ENCODE measurements at places on chromosomes 12 and 14.

- DNase-seq, result no peak
Measured at GRCh38 chr12:6929466-6930452, 2.0 kb downstream of the ATN1 start.

DNA sequence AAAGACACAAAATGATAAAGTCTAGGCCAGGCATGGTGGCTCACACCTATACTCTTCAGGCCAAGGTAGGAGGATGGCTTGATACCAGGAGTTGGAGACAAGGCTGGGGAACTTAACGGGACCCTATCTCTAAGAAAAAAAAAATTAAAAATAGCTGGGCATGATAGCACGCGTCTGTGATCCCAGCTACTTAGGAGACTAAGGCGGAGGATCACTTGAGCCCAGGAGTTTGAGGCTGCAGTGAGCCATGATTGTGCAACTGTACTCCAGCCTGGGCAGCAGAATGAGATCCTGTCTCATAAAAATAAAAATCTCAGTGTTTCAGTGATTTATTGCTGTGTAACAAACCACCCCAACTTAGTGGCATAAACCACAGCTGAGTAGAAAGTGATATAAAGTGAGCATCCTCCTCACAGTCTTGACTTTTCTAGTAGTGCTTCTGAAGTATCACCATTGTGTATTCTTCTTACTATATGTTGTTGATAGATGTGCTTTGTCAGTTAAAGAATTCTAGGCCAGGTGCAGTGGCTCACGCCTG is 10.6 kb upstream of the ATF1 start:
- DNase-seq, result no peak

DNA sequence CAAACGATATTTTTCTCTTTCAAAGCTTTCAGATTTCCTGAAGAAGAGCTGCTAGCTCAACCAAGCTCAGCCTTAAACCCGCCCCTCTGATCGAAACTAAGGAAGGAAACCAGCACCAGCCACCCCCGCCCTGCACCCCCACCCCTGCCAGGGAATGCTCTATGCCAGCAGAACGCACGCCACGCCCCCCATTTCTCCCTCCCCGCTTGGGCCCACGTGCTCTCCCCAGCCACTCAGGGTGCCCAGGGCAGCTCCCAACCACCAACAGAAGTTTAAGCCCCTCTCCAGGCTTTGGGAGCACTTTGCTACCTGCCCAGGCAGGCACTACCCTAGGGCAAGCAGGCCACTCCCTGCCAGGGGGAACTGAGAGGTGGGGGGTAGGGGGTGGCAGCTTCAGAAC is 18.8 kb upstream of the KRT78 start:
- DNase-seq, result peak; percentile 36

DNA sequence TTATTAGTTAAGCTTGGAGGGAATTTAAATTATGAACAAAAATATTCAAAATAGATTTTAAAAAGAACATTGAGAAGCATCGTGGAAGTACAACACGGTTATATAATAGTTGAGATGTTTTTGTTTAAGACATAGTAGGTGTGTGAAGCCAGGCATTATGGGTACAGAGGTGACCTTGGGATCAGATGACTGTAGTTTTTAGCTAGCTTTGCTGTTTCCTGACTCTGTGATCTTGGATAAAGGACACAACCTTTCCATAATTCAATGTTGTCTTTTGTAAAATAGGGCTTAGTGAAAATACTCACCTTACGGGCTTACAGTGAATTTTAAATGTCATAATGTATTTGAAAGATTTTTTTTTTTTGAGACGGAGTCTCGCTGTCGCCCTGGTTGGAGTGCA is 239.7 kb downstream of the SLC2A13 start:
- DNase-seq, result no peak

Measured in skin of body (tissue), 3 donors.